ENCODE measurements at places on chromosomes 2 and 18.

DNA sequence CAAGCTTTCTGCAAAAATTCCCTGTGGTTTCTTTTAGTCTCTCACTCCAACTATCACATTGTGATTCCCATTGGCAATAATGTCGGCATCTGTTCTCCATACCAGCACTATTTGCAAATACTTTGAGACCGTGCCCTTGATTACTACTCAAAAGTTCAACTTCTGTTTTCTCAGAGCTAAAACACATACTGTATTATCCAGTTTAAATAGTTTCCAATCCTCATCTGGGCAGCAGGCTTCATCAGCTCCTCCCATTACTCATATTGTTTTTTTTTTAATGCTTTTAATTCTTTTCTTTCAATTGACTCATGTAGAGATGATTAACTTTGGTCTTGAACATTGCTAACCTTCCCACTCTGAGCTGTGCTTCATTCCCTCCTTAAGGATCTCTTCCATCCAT is 135.8 kb downstream of the METTL8 start:
- DNase-seq: no peak

DNA sequence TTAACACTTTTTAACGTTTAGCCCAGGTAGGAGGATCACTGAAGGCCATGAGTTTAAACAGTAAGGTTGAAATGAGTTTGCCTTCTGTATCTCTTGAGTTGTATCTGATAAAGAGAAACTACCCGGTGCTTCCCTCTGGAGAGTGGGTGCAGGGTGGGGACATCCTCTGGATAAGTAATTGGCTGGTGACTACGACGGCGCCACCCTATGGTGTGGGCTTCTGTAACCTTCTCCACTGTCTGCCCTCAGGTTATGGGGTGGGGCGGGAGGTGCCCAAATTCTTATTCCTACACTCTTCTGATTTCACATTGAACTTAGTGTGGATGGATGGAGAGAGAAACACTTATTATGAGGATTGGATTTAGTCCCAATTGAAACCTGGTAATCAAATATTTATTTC is 68.8 kb downstream of the LDLRAD4 start:
- DNase-seq: no peak

- no peak for DNase-seq
Measured at GRCh38 chr2:17257189-17257909, 260.9 kb downstream of the RAD51AP2 start.

DNA sequence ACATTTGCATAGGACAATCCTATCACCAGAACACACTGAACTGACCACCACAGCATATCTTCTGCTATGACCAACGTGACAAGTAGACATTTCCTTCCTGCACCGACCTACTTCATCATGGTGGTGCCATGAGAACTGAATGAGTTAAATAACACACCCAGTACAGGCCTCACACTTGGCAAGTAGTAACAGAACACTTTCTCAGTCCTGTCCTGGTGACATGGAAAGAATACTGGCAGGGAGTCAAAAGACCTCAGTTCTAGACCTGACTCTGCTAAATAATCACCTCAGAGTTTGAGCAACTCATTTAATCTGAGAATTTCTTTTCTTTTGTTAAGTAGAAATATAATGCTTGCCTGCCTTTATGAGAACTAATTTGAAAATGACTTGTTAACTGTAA is 186.3 kb upstream of the SMAD7 start:
- DNase-seq: no peak

GRCh38 chr2:71154798-71155197 is 24.4 kb downstream of the MPHOSPH10 start:
- no peak for DNase-seq

GRCh38 chr2:88318071-88318955 is 134.2 kb downstream of the FOXI3 start:
- no peak for DNase-seq

DNA sequence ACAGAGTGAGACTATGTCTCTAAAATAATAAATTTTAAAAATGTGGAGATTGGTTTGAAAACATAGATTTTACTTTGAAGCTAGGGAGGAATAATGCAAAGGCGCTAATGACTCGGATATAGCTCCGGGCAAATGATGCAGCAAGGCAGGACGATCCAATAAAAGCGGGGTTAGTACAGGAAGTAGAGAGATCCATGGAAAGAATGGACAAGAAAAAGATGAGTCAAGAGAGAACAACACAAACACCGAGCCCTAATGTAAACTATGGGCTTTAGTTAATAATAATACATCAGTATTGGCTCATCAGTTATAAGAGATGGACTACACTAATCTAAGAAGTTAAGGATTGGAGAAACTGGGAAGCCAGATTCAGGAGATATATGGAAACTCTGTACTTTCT is 74.5 kb downstream of the QPCT start:
- DNase-seq: no peak

GRCh38 chr2:143684551-143685320 is 555.5 kb downstream of the ARHGAP15 start:
- no peak for DNase-seq

DNA sequence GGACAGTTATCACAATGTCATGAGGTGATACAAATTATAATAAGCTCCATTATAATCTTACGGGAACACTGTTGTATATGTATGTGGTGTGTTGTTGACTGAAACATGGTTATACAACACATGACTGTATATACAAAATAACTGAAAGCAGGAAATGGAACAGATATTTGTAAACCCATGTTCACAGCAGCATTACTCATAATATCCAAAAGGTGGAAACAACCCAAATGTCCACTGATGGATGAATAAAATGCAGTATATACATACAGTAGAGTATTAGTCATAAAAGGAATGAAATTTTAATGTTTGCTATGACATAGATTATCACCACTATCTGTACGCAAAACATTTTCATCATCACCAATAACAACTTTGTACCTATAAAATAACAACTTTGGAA is 107.3 kb downstream of the USP34 start:
- no peak for DNase-seq

- DNase-seq: no peak
Measured at GRCh38 chr2:40658941-40659340, 207.1 kb upstream of the SLC8A1 start.

All from KG1 (cell line).